ENCODE measurements at places on chromosomes 2 and 18.

DNA sequence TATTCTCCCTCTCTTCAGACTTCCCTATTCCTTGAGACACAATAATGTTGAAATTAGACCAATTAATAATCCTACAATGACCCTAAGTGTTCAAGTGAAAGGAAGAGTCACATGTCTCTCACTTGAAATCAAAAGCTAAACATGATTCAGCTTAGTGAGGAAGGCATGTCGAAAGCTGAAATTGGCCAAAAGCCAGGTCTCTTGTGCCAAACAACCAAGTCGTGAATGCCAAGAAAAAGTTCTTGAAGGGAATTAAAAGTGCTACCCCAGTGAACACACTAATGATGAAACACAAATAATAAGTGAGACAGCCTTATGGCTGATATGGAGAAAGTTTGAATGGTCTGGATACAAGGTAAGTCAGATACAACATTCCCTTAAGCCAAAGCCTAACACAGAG is 115.4 kb downstream of the PXDN start:
- no peak for DNase-seq

DNA sequence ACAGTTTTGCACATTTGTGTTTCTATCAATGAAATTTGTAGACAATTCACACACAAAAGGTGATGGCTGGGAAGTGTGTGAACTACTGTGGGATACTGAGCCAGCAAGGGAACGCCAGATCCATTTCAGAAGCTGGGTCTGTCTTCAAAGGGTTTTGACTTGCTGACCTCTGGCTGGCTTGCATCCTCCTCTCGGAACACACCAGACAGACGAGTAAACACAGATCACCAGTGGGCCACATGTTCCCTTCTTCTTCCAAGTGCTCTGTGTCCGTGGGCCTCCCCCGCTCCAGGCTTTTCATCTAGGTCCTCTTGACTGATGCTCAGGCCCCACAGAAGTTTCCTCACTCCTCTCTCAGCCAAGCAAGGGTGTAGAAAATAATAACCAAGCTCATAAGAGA is 122.2 kb upstream of the OSR1 start:
- no peak for DNase-seq

- DNase-seq = no peak
These were observed 38.4 kb downstream of the ZAP70 start for GRCh38 chr2:97751752-97752151.

- no peak for DNase-seq
These were observed 84.2 kb upstream of the CD302 start for GRCh38 chr2:159882130-159882745.

All from NCI-H2081 treated with DMSO at 0.1 percent for 48 hours (cell line).